ENCODE measurements at places on chromosomes 12 and 14.

GRCh38 chr14:91078095-91078737 is 17.8 kb upstream of the RPS6KA5 start:
- DNase-seq: no peak

DNA sequence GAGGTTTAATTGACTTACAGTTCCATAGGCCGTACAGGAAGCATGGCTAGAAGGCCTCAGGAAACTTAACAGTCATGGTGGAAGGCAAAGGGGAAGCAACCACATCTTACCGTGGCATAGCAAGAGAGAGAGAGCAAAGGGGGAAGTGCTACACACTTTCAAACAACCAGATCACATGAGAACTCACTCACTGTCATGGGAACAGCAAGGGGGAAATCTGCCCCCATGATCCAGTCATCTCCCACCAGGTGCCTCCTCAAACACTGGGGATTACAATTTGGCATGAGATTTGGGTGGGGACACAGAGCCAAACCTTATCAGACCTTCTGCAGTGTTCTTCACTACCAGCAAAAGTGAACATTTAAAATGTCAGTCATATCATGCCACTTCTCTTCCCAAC is 58.9 kb downstream of the USP15 start:
- DNase-seq: no peak

DNA sequence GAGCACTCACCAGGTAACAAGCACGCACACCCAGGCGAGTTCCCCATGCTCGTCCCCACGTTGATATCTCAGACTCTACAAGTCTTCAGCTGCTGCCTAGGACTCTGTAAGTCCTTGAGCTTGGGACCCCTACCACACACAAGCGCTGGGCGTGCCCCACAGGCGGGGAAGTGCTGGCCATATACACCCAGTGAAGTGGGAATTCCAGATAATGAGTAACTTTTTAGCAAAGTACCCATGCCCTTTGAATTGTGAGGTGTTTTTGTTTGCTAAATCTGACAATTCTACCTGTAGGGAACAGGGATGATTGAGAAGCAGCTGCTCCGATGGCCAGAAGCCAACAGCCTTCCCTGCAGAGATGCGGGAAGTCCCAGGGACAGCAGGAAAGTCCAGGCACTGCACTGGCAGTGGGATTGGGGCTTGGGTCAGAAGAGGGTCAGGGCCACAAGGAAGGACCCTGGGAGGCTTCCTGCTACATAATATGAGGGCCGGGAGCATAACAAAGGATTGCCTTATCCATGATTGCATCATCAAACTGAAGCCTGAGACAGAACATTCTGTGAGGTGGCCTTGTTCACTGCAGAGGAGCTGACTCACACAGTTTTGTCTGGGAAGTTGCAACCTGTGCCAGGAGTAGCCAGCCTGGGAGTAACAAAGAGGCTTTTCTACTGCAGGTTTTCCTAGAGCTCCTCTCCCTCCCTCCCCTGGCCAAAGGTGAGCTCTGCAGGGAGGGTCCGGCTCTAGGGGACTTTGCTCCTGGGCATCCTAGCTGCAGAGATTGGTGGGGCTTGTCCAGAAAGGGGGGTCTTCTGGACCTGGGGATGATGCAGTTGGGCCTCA is 13.2 kb upstream of the SERPINA3 start:
- no peak for DNase-seq

DNA sequence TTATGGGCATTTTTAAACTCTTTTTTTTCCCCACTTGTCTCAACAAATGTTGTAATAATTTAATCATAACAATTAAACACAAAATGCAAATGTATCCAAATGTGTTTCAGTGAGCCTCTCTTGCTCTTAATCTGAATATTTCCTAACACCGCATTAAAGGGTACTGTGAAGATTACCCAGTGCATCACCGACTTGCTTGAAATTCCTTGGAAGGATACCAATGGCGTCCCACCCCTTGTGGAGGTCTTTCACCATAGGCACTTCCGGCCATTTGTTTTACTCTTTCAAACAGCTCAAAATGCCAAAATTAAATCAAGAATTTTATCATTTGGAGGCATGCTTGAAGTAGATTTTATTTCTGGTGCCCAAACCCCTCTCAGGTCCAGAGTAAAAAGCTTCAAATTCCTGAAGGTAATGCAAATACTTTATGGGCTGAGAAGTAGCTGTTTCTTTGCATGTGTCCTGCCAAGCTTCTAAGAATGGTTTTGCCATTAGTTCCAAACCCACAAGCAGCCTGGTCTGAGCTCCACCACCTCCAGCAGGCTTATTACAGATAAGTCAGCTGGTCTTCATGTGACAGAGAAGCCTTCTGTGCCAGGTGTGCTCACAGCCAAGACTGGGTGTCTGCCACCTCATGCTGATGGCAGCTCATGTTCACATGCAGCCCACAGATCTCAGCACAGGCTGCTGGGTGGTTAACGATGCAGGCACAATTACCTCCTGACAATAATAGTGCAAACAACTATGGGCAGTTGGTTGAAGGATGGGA is 16.4 kb upstream of the NUDT4 start:
- DNase-seq: no peak

DNA sequence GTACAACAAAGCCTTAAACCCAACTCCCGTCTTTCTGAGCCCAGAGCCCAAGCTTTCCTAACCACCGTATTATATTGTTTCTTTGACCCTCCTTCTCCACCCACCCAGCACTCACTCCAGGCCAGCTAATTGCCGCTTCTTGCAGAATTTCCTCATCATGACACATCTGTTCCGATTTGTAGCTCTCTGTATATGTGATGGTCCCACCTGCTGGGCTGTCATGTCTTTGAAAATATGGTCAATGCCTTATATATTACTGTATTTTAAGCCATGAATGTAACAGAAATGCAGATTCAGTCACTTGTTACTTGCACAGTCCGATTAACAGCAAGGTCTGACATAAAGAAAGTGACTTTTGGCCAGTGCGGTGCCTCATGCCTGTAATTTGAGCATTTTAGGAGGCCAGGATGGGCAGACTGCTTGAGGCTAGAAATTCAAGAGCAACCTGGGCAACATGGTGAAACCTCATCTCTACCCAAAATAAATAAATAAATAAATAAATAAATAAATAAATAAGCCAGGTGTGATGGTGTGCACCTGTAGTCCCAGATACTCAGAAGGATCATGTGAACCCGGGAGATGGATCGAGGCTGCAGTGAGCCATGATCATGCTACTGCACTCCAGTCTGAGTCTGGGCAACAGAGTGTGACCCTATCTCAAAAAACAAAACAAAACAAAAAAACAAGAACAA is 359.8 kb downstream of the ATP23 start:
- no peak for DNase-seq

GRCh38 chr14:101233808-101234207 is 327.5 kb upstream of the DIO3 start:
- DNase-seq: no peak

DNA sequence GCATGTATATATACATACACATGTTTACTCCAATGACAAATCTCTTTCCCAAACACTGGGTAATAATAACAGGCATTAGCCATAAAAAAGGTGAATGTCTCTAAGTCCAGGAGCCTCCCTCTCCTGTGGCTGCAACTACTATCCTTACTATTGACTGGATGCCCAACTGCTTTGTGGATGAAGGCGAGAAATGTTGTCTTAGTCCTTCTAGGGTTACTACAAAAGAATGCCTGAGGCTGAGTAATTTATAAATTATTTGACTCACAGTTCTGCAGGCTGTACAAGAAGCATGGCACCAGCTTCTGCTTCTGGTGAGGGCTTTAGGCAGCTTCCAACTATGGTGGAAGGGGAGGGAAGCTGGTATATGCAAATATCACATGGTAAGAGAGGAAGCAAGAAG is 366.0 kb upstream of the DDHD1 start:
- DNase-seq: no peak

- no peak for DNase-seq
Measured at GRCh38 chr12:129409281-129409680, 494.5 kb downstream of the TMEM132D start.

- no peak for DNase-seq
Measured at GRCh38 chr12:16636435-16637055, 30.6 kb upstream of the LMO3 start.

DNA sequence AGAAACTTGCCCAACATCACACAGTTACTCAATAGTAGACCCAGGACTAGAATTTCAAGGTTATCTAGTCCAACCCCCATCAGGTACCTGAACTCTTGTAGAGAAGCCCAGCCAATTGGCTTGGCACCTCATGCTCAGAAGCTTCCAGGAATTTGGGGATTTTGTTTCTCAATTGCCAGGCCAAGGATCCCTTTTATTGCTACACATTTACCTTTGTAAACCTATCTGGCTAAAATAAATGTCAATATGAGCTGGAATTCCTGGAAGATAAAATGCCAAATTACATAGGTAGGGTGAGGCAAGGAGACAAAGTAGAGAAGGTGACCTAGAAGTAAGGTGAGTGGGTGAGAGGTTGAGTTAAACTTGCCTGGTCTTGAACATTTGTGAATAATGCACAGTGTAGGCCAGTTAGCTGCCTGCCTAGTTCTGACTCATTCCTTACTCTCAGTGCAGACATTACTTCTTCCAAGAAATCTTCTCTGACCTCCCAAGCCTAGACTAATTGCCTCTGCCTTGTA is 36.3 kb downstream of the SDR9C7 start:
- DNase-seq: no peak

DNA sequence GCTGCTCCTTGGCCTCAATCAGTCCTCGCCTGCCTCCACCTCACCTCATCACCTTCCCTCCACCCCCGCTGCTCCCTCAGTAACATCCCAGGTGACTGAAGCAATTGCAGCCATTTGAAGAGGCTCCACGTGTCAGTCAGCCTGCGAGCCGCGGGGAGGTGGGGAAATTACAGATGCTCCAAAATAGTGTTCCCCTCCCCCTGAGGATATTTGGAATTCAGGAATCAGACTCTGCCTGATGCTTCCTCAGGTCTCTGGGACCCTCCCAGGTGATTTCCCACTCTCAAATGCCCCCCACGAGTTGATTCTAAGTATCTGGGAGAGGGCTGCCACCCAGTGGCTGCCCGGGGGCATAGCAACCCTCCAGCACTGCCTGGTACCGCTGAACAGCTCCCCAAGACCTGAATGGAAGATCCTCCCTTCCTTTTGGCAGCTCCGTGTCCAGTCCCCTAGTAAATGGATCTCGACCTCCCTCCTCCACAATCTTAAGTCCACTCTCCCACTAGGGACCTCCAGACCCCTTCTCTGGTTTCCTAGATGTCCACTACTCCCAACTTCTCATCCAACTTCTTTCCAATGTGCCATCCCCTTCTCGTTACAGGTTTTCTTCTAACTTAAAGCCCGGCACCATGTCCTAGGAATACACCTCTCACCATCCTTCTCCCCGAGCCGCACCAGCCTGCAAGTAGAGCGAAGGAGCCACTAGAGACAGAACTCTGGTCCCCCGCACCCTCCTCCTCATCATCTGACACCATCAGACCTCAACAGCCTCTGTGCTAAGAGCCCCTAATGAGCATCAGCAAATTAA is 1.4 kb upstream of the ASIC1 start:
- peak; percentile 39 for DNase-seq
